ENCODE measurements at places on chromosomes 11 and 22.

DNA sequence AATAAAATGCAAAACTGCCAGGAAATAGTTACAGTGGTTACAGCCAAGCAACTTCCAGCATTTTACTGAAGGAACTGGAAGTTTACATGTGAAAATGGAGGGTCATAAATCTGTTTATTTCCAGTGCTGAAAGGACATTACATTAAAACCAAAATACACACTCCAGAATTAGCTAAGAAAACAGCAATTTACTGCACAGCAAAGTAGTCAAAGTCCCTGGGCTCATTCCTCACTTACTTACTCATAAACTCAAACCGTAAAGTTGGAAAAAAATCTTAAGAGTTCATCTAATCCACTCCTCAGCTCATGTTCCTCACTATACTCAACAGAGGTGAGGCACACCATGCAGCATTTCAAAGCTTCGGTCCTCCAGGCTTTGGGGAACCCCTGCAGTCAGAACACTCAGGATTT is 17.4 kb downstream of the CTSC start:
- no peak for DNase-seq

GRCh38 chr11:8219257-8220021 is 44.2 kb downstream of the LMO1 start:
- DNase-seq = no peak

- DNase-seq = no peak
Observed at GRCh38 chr11:394034-394857, at the start of gene PKP3. TSS of gene PKP3 (plus strand) at chr11:394209. CDS start at chr11:394293, 84 bp downstream.

- no peak for DNase-seq
Observed at GRCh38 chr11:76419896-76420295, 24.9 kb upstream of the EMSY start.

- no peak for DNase-seq
Observed at GRCh38 chr22:34722901-34723300, 343.1 kb upstream of the ISX start.

GRCh38 chr22:47608421-47608820 is 846.0 kb downstream of the TBC1D22A start:
- no peak for DNase-seq

DNA sequence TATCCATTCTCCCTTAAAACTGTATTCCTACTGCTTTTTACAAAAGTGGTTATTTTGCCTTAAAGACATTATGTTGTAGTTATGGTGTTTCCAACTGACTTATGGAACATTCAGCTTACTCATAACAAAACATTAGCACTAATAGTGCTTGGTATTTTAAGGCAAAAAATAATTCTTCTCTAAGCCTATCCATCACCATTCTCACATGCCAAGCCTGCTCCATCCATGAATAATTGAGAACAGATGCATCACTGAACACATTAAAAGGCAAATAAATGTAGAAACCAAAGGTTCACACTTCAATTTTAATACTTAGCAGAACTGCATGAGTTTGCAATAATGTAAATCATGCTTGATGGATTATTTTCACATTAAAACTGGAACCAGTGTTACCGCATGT is 42.3 kb upstream of the DDI1 start:
- DNase-seq = no peak
